ENCODE measurements at places on chromosomes 11 and 22. TPM values are rescaled to one million over a fixed set of nuclear protein-coding genes. Genes with fewer than 3 reads are reported as not detected.

Gene PANX3
- total RNA-seq = 0.41 TPM

Gene OR4D11
- not detected for total RNA-seq

Gene C11orf21
- total RNA-seq = not detected

Gene OR2AG1
- not detected for total RNA-seq

Gene EIF4ENIF1
- total RNA-seq = 18.3 TPM

Gene LINC01488
- not detected for total RNA-seq

Gene SPTY2D1
- total RNA-seq = 16.4 TPM

Gene LYVE1
- 40.5 TPM for total RNA-seq

Gene CABP4
- not detected for total RNA-seq

Gene SYT9
- 0.14 TPM for total RNA-seq

All from transverse colon (tissue), 4 donors.